ENCODE measurements at places on chromosomes 11 and 22.

DNA sequence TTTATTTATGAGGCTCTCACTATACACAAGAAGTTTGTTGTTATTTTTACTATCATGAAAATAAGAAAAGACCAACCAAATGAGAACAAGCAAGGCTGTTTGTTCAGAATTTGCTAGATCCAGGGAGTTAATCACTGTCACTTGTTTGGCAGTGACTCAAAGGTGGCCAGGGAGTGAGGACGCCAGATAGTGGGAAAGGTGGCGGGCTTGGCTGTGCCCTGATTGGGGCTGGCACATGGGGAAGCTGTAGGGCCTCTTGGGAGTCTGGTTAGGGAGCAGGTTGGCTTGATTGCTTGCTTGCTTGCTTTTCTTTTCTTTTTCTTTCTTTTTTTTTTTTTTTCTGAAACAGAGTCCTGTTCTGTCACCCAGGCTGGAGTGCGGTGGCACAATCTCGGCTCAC lies 53.1 kb upstream of the SLC22A12 start:
- no peak for DNase-seq

DNA sequence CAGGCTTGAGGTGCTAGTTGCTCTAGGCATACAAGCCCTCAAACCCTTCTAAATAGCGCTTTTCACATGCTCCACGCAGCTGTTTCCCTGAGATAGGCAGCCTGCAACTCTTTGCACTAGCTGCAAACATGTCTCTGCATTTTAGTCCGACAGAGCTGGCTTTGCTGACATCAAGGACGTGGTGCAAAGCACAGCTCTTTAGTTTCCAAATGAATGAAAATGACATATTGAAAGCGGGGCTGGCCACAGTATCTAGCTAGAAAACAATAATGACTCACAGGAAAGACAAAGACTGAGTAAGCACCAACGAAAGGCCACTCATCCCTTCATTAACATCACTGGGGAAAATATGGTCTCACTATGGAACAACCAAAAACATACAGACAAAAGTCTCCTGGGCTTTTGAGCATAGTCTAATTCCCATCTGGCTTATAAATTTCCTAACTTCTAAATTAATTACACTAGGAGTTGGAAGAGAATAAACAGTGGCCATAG lies 15.3 kb upstream of the ZC3H12C start:
- DNase-seq: no peak

DNA sequence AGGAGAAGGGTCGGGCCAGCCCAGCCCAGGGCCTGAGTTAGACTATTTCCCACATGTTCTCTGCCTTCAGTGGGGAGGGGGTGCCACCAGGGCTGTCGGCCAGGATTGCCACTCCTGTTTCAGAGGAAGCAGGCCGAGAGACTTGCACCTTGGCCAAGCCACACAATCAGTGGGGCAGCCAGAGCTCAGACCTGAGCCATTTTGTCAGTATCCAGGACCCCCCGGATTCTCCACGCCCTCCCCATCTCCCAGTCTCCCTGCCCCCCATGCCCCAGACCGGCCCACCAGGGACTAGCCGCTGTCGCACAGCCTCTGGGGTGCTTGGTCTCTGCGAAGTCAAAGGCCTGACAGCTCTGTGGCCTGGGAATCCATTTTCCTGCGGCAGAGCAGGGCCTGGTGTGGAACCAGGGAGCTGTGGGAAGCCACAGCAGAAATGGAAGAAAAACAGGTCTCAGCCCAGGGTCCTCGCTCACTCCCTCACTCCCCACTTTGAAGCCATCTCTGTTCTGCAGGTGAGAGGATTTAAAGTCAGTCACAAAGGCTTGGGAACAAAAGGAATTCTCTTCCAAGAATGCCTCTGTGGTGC lies 25.5 kb upstream of the MGAT3 start:
- no peak for DNase-seq

DNA sequence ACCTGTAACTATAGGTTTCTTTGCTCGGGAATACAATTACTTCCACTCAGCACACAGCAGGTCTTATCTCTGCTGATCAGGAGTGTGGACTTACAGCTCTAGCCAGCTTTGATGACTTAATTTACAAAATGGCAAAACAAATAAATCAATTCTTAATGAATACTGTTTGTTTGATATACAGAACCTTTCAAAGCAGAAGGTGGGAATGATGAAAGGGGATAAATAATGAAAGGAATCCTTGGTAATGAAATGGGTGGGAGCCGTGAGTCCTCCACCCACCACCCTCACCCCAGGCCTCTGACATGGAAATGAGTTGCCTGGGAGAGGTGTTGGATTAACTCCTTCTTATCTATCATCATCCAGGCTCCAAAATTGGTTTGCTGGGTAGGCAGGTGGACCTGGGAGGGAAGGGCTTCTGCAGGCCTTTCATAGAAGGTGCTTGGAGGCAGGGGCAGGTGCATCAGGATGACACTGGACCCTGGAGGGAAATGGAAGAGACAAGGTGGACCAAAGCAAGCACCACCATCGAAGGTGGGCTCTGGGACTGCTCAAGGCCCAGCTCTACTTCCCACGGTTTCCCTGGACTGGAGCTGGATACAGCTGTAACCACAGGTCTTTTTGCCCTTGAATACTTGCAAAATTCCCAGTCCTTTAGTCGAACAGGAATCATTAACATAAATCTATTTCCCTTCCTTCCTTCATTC lies 23.0 kb downstream of the POU2AF1 start:
- DNase-seq: no peak
